Endothelial cell (in vitro differentiated cells): ENCODE measurements at places on chromosomes 1 and 21.

DNA sequence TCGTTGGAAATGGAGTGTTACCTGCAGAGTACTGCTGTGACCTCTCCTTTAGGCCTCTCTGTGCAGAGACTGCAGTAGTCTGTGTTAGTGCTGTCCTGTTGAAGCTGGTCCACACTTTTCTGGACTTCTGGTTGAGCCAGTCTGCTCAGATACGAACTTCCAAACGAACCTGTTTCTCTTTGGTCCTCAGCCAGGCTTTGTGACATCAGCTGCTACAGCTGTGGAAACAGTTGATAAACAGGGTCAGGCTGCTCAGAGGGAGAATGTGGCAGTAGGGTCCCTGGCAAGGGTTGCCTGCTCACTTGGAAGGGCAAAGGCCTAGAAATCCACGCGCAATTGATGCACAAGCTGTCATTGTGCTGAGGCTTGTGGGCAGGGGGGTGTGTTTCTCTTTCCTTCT lies 98.8 kb downstream of the NOS1AP start:
- DNase-seq: no peak

- peak; percentile 31 for DNase-seq
Observed at GRCh38 chr1:18794561-18794960, 64.9 kb downstream of the TAS1R2 start.

DNA sequence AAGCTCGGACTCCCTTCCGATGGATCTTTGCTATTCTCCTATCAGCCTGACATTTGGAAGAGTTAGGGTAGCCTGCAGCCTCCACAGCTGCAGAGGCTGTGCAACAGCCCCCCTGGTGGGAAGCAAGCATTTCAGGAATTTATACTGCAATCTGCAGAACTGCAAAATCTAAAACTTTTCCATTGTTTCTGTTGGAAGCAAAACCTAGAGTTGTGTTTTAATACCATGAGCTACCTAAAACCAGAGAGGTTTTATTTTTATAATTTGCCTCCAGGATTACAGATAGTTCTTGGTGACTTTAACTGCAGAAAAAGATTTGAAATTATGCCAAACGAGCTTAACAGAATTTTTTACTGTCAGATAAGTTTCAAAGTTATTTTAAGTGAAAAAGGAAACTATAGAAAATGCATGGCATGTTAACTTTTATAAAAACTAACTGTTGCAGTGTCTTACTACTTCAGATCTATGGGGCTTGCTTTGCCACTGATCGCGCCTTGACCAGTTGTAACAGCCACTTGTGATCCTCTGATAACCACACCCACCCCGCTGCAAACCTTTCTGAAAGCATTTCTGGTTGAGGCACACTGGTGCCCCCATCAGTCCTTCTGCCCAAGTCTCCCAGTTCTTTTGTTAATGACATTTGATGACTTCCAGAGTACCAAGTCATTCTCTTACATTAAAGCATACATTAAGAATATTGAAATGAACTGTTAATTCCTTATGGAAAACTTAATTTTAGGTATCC lies 64.8 kb downstream of the PRDM2 start:
- DNase-seq: no peak

- no peak for DNase-seq
Observed at GRCh38 chr1:11874258-11874562, 15.5 kb upstream of the NPPB start.

DNA sequence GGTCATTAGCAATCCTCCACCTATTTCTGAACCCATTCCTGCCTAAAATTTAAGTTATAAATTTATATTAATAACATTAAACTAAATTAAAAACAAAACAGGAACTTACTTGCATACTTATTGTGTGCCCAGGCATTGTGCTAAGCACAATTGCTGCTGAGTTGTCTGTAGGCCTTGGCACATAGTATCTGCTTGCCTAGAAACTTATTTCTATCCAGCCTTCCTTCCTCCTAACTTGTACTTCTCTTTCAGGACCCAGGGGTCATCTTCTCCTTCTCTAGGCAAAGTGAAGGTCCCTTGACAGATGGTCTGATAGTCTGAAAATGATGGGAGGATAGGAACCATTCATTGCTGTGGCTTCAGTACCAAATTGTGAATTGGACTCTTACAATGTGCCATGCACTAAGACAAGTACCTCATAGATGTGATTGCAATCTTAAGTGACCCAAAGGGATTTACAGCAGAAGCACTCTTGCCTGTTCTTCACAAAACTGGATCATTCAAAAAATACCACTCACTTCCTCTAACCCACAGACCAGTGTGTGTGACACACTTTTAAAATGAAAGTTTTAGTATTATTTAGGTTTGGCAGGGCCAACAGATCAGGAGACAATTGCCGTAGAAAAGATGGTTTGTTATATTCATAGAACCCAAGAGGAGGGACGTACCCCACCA lies 10.3 kb upstream of the CD101 start:
- no peak for DNase-seq

DNA sequence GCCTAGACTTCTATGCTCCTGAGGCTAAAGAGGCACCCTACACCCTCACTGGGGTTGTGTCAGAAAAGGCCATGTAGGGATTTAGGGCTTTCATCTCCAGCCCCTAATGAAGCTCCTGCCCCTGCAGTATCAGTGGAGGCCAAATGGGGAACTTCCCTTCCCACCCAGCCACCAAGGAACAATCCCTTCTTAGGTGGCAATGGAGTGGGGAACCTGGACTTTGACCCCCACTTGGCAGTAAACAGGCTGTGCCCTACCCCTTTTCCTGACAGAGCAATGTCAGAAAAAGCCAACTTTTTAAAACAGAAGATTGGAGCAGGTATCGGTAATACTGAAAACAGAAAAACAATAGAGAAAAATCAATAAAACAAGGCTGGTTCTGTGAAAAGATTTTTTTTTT lies 35.5 kb upstream of the SLC19A2 start:
- DNase-seq: no peak

DNA sequence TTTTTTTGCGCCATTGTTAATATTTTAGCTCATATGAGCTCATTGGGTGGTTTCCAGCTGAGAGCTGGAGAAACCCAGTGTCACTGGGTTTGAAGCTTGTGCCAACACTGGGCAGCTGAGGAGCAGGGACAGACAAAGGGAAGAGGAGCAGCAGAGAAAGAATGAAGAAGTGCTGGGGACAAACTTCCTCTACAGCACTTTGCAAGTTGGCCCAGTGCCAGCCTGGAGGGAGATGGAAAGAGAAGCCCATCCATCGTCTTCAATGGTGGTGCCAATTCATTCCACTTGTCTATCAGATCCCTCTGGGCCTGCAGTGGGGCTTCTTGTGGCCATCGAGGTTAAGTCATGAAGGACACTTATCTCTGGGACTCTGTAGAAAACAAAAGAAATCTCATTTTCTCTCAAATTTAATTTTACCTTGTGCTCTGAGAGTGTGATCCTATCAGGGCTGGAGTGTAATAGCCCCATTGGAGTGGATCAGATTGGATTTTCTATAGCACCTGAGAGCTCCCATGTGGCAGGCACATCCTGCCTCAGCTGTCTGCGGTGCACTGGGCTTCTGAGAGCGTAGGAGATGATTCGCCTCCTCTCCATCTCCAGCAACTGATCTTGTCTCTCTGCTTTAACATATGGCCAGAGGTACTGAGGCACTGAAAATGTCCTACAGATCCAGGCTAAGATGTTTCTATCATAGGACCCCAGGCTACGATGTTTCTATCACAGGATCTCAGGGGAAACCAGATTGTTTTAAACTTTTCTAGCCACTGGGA lies 114.7 kb downstream of the TNR start:
- DNase-seq: no peak

GRCh38 chr1:150575518-150576366 lies 3.7 kb downstream of the MCL1 start:
- DNase-seq: no peak

DNA sequence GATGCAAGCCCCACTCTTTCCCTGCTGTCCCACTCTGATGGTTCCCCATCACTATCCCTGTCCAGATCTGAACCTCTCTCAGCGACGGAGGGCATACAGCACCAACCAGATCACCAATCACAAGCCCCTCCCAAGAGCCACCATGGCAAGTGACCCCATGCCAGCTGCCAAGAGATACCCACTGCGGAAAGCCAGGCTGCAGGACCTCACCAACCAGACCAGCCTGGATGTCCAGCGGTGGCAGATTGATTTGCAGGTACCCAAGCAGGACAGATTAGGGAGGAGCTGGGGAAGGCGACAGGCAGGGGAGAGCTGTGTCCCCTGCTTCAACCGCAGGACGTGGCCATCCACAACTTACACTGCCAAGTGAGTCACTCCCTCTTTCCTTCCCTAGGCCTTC lies 46.9 kb downstream of the VWA5B1 start:
- DNase-seq: no peak

DNA sequence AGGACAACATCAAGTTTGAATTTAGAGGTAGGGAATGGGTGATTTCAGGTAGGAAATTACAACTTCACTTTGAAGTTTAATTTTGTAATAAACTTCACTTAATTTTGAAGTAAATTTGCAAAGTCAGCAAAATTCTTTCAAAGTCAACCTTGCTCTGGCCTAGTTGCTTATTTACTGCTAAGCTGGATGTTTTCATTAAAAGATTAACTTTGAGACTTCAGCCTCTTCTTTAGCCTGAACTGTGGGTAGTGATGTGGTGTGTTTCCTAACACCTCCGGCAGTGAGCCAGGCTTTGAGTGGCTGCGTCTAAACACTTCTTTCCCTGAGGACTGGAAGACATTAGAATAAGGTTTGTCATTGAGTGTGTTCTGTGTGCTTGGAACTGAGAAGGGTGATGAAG lies at the start of gene HAO2:
Gene HAO2 (plus strand): TSS at position 232 of the 400 bp plus-strand sequence. CDS start 12,301 bp downstream, outside the sequence.
- DNase-seq: no peak

- no peak for DNase-seq
Observed at GRCh38 chr1:94804442-94804837, 15.7 kb upstream of the SLC44A3 start.

GRCh38 chr1:211133393-211133835 lies 534 bp downstream of the KCNH1 start:
- peak; percentile 26 for DNase-seq

DNA sequence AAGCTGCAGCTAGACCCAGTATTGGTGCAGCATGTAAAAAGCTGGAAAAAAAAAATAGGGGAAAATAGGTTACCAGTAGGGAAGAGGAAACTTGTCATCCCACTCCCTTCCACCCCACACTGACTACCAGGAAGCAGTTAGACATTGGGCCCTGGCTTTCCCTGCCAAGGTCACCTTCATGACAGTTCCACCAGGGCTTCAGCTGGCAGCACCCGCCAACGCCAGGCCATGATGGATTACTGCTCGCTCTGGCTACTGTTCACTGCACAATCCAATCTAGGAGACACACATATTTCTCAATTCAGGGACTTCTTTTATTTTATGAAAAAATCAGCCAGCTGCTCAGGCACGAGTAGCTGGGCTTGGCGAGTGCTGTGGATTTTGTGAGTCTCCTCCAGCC lies 127.7 kb downstream of the DMRTA2 start:
- no peak for DNase-seq
